ENCODE measurements at places on chromosomes 4 and X.

DNA sequence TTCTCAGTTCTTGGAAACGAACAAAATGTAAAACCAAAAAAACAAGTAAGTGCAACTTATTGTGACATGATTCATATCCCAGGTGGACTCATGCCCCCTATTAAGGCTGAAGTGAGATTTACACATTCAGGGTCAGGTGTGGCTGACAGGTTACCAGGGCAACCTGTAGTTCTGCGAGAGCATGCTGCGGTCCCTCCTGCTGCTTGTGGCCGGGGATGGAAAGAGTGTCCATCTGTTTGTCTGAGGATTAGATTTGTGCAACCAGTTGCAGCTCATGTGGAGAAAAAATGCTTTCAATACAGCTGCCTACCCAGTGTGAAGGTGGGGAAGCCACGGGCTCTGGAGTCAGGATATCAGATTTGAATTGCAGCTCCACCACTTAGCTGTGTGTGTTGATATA, 78.8 kb downstream of the FAM184B start:
- peaks cover 11% of the 10 kb centered on the region for H3K27me3 ChIP-seq
- no peak overlapping the region for H3K27ac ChIP-seq
- peaks cover 31% of the 10 kb centered on the region for H3K4me1 ChIP-seq
- no peak for DNase-seq
- H3K36me3 ChIP-seq = peaks cover 5% of the 10 kb centered on the region

DNA sequence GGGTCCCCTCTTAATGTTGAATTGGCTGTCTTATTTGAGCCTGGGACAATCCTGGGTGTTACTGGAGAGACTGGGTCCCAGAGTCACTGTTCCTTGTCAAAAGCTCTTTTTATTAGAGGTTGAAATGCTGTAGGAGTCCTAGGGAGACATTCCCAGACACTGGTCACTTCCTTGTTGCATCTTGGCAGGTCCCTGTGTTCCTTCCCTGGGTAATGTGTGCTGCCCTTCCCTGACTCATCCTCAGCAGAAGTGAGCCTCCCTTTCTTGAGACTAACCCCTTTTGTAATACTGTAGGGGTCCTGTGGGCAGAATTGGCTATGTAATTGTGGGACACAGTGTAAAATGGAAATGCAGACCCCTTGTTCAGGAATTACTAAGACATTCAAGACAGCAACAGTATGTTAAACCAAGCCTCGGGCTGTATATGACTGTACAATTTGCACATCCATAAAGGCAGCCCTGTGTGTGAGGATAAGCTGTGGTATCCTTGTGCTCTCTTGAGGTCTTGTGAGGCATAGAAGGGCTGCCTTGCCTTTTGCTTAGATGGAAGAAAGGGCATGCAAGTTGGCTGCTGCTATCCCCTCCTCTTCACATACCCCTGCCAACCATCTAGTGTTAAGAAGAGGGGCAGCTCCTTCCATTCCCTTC, 53.5 kb downstream of the DCLK2 start:
- H3K36me3 ChIP-seq = peaks cover 4% of the 10 kb centered on the region
- peaks cover 7% of the 10 kb centered on the region for H3K4me1 ChIP-seq
- H3K27ac ChIP-seq = no peak overlapping the region
- H3K27me3 ChIP-seq = peaks cover 8% of the 10 kb centered on the region
- DNase-seq = no peak
- H3K4me3 ChIP-seq = no peak overlapping the region

- H3K36me3 ChIP-seq = peaks cover 5% of the 10 kb centered on the region
- H3K4me3 ChIP-seq = no peak overlapping the region
- H3K27me3 ChIP-seq = no peaks in the 10 kb centered on the region
- peaks cover 30% of the 10 kb centered on the region for H3K4me1 ChIP-seq
- no peak overlapping the region for H3K27ac ChIP-seq
These were observed 10.1 kb downstream of the STIM2 start for GRCh38 chr4:26870576-26871262.

DNA sequence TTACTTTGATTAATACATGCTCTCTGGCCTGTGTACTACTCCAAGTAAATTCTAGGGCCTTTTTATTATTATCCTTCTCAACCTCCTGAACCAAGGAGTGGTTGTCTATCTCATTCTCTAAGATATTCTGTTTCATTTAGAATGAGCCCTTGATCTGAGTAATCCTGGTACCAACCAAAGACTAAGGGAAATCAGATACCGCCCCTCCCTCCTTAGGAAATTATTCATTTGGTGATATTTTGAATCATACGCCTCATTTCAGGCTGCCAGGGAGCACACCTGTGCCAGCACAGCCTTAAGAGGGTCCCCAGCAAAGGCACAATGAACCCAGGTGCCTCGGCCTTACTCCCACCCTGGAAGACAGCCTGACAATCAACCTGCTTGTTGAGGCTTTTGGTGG, 73.2 kb upstream of the STARD8 start:
- no peaks in the 10 kb centered on the region for H3K27me3 ChIP-seq
- H3K36me3 ChIP-seq = no peaks in the 10 kb centered on the region
- no peak overlapping the region for H3K4me3 ChIP-seq
- no peak for DNase-seq

DNA sequence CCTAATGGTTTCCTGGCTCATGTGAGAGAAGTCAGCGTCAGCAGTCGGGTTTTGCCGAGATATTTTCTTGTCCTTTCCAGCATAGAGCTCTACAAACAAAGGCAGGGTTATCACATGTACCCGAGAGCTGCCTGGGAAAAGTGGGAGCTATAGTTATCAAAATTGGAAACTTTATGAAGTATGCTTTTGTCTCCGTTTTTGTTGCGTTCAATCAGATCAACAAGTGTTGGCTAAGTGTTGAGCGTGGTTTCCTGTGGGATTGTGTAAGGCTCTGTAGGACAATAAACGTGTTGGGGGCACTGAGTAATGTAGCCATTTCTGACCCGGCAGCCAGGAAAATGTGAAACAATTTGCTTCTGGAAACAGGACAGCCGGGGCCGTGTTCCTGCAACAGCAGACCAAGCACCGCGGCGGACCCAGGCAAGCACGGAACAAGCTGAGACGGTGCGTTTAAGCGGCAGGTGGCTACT, at the start of gene BMX:
BMX (plus strand) TSS at position 311 of the 470 bp plus-strand sequence. CDS start 7,547 bp downstream, outside the sequence.
- peaks cover 4% of the 10 kb centered on the region for H3K27me3 ChIP-seq
- H3K27ac ChIP-seq = no peak within 1 kb of the TSS
- H3K4me1 ChIP-seq = peaks cover 5% of the 10 kb centered on the region
- H3K4me3 ChIP-seq = no peak within 1 kb of the TSS
- no peak for DNase-seq
- no peaks in the 10 kb centered on the region for H3K36me3 ChIP-seq

DNA sequence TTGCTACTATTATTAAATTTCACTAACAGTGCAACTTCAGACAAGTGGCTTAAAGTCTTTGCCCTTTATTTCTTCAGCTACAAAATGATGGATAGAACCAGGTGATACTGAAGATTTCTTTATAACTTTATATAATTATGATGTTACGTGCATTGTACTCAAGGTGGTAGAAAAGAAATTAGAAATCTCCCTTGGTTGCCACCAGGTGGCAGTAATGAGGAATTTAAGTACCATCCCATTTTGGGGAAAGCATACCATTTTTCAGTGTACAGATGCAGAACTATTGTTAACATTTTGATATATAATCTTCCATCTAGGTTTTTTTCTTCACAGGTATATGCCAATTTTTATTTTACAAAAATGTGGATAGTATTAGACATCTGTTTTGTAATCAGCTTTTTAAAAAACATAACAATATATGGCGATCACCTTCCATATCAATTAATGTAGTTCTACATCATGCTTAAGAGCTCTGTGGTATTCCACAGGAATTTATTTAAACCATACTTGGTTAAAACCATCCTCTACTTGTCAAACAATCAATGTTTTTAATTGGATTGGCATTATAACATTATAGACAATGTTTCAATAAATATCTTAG, 37.7 kb upstream of the RAB33B start:
- DNase-seq = peak; percentile 5
- H3K27ac ChIP-seq = no peak overlapping the region
- no peaks in the 10 kb centered on the region for H3K4me1 ChIP-seq
- peaks cover 83% of the 10 kb centered on the region for H3K36me3 ChIP-seq
- no peak overlapping the region for H3K4me3 ChIP-seq

GRCh38 chr4:8191136-8191747, 7.8 kb upstream of the SH3TC1 start:
- peaks cover 7% of the 10 kb centered on the region for H3K27me3 ChIP-seq
- H3K4me3 ChIP-seq = no peak overlapping the region
- no peaks in the 10 kb centered on the region for H3K36me3 ChIP-seq
- peak overlapping the region; percentile 42 for H3K27ac ChIP-seq
- DNase-seq = no peak

DNA sequence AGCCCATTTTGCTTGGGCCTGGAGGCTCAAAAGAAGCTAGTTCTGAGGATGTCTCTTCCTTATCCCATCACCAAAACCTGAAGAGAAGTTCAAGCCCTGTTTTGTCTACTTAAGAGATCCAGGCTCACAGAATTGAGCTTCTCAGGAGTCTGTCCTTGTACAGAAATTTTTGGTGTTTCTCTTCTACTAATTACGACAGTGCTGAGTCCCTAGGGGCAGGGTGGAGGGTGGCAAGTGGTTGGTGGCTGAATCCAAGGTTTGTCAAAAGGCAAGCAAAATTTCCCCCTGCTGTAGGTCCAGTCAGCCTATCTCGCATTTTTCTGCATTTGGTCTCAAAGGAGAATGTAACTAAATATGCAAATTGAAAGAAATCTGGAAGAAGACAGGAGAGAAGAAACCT, 377.9 kb downstream of the SMARCA1 start:
- H3K4me3 ChIP-seq = no peak overlapping the region
- peaks cover 16% of the 10 kb centered on the region for H3K4me1 ChIP-seq
- H3K27me3 ChIP-seq = no peaks in the 10 kb centered on the region
- H3K36me3 ChIP-seq = no peaks in the 10 kb centered on the region

DNA sequence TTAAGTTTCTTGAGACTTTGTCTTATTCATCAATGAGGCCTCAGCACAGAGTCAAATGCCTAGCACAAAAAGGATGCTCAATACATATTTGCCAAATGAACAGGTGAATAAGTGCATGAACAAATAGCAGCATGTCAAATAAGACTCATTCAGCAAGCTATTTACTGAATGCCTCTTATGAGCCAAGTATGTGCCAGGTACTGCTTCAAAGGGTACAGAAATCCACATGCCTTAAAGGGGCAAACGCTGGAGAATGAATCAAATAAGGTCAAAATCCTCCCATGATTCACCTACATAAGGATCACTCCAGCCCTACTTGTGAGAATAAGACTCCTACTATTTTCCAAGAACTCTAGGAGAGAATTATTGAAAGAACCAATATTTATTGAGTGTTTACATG, 260.2 kb upstream of the CPEB2 start:
- no peak for DNase-seq
- H3K27me3 ChIP-seq = peaks cover 5% of the 10 kb centered on the region
- H3K36me3 ChIP-seq = no peaks in the 10 kb centered on the region
- H3K27ac ChIP-seq = no peak overlapping the region
- H3K4me1 ChIP-seq = no peaks in the 10 kb centered on the region
- H3K4me3 ChIP-seq = no peak overlapping the region

GRCh38 chrX:10049236-10049635, 82.1 kb downstream of the CLDN34 start:
- no peak overlapping the region for H3K4me3 ChIP-seq
- no peak for DNase-seq
- H3K4me1 ChIP-seq = peaks cover 11% of the 10 kb centered on the region
- no peak overlapping the region for H3K27ac ChIP-seq
- H3K36me3 ChIP-seq = peaks cover 2% of the 10 kb centered on the region
- peaks cover 3% of the 10 kb centered on the region for H3K27me3 ChIP-seq

GRCh38 chrX:55450259-55450658, 1.7 kb upstream of the MAGEH1 start:
- peak; percentile 3 for DNase-seq
- H3K36me3 ChIP-seq = no peaks in the 10 kb centered on the region
- no peak overlapping the region for H3K4me3 ChIP-seq
- peaks cover 11% of the 10 kb centered on the region for H3K27me3 ChIP-seq
- H3K4me1 ChIP-seq = no peaks in the 10 kb centered on the region

- H3K27ac ChIP-seq = no peak overlapping the region
- peaks cover 27% of the 10 kb centered on the region for H3K4me1 ChIP-seq
- peak overlapping the region; percentile 32 for H3K4me3 ChIP-seq
- peaks cover 4% of the 10 kb centered on the region for H3K36me3 ChIP-seq
- no peak for DNase-seq
- H3K27me3 ChIP-seq = no peaks in the 10 kb centered on the region
These were observed 99.6 kb upstream of the PTCHD1 start for GRCh38 chrX:23235051-23235450.

DNA sequence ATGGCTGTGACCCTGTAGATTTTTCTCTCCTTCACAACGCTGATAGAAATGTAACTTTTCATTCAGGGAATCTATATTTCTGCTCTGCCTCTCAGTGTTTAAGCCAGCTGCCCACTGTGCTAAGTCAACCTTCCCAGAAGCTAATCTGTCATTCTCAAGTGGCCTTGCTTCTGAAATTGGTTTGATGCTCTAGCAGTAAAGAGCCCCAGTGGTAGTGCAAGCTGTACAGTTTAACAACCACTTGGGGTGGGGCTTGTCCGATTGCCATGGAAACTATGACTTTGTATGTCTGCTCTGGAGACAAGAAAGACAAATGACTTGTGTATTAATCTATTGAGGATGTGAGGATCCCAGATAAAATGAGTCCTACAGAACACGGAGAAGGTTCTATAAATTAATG, 620.9 kb upstream of the GALNT7 start:
- H3K27ac ChIP-seq = no peak overlapping the region
- H3K4me3 ChIP-seq = no peak overlapping the region
- H3K4me1 ChIP-seq = peaks cover 6% of the 10 kb centered on the region
- DNase-seq = peak; percentile 9
- no peaks in the 10 kb centered on the region for H3K36me3 ChIP-seq

DNA sequence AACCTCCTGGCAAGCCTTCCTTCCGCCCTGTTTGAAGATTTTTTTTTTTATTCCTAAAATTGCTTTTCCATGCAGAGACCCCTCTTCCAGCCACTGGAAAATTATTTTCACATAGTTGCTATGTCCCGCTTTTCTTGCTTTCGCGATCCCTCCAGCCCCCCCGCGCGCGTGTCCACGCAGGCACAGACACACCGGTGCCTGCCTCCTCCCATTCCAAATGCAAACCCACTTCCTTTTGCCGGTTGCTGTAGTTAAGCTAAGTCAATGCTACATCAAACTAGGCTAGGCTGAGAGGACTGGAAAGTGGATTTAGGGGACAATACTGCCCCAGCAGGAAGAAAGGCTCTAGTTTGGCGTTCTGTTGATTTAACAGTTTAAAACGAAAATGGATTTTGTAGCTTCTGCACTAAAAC, 111.0 kb downstream of the DHX15 start:
- DNase-seq = peak; percentile 32
- no peaks in the 10 kb centered on the region for H3K36me3 ChIP-seq
- H3K27ac ChIP-seq = no peak overlapping the region
- peaks cover 74% of the 10 kb centered on the region for H3K27me3 ChIP-seq
- peak overlapping the region; percentile 95 for H3K4me3 ChIP-seq

- DNase-seq = no peak
- peaks cover 17% of the 10 kb centered on the region for H3K4me1 ChIP-seq
- H3K36me3 ChIP-seq = no peaks in the 10 kb centered on the region
These were observed at the start of gene MAGIX for GRCh38 chrX:49162620-49163019. Gene MAGIX (plus strand): TSS chrX:49162758. CDS start chrX:49162890, 132 bp downstream.

DNA sequence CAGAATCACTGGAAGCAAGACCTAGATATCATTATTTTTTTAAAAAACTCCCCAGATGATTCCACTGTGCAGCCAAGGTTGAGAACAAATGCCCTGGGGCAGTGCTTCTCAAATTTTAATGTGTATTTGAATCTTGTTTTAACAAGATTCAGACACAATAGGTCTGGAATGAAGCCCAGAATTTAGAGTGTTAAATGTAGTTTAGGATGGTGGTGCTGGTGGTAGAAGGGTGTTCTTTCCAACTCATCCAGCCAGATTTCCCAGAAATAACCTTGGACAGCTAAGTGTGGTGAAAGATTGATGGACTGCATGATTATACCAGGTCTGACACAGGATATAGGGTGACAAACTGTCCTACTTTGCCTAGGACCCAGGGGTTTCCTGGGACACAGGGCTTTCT, 120.1 kb upstream of the MED14 start:
- no peak overlapping the region for H3K27ac ChIP-seq
- H3K4me3 ChIP-seq = no peak overlapping the region
- H3K4me1 ChIP-seq = peaks cover 6% of the 10 kb centered on the region
- DNase-seq = no peak

Data from nephron progenitor cell (in vitro differentiated cells).